Thyroid gland (tissue), 4 donors: ENCODE measurements at places on chromosomes 5 and 9. TPM values are rescaled to one million over a fixed set of nuclear protein-coding genes. Genes with fewer than 3 reads are reported as not detected.

The PCDHB8 gene
- total RNA-seq = 2.6 TPM

- peak; percentile 12 for DNase-seq
Measured at GRCh38 chr5:133287500-133287899, 235.7 kb downstream of the HSPA4 start.

DNA sequence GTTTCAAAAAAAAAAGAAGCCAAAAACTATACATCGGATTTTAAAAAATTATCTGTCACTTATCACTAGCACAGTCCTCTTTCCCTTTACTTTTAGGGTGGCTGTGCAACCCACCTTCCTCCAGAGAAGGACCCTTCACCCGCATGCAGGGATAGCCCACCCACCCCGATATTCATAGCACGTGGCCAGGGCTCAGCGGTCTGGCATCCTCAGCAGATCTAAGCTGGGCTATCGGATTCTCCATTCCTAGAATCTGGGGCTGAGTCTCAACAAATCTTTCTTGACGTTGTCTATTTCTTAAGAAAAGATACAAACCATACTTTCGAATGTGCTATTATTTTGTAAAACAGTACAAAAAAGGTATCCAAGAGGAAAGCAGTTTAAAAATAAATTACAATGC, 70.9 kb downstream of the MYO10 start:
- no peak for DNase-seq

DNA sequence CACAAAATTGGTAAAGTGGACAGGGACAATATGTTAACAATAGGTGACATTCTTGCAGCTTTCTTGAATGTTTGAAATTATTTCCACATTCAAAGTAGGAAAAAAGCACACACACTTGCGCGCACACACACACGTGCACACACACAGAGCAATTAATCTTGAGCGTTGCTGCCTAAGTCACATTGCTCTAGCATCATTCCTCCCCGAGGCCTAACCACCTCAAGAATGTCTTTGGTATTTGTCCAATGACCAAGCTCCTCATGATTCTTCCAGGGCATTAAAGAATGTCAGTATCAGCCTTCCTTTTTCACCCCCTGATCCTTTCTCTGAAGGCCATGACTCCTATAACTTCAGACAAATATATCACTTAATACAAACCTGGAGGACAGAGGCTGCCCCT, 198.1 kb downstream of the NPR3 start:
- DNase-seq = no peak

DNA sequence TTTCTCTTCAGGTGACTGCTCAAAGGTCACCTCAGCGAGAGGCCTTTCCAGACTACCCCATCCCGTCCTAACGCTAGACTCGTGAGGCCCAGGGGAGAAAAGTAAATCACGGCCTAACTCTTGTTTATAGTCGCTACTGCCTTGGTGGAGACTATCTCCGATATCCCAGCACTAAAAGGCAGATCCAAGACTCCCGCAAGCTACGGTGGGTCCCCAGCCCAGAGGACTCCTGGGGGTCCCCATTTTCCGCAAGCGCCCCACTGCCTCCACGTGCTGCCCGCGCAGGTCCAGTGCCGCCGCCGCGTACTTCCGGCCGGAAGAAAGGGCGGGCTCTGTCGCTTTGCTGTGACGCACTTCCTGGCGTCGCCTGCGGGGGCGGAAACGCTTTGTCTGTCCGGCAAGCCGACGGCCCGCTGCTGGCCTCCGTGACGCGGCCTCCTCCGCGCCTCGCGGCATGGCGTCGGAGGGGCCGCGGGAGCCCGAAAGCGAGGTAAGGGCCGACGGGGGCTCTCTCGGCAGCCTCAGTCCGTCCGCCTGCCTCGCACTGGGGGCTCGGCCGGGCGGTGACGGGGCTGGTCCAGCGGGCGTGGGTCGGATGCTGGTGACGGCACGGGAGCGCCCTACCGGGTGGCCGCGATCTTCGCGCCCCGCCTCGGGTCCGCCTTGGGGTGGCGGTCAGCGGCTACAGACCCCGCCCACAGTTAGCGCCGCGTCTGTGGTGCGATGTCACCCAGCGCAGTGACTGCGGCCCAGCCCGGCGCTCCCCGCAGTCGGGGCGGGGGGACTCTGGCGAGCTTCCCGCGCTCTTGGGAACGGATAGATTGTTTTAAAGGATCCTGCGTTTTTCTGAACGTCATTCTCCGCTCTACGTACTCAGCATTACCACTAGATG, at the start of gene SECISBP2:
SECISBP2 (plus strand) TSS at position 378 of the 892 bp plus-strand sequence; CDS start at position 455, 77 bp downstream.
- DNase-seq = peak; percentile 98

DNA sequence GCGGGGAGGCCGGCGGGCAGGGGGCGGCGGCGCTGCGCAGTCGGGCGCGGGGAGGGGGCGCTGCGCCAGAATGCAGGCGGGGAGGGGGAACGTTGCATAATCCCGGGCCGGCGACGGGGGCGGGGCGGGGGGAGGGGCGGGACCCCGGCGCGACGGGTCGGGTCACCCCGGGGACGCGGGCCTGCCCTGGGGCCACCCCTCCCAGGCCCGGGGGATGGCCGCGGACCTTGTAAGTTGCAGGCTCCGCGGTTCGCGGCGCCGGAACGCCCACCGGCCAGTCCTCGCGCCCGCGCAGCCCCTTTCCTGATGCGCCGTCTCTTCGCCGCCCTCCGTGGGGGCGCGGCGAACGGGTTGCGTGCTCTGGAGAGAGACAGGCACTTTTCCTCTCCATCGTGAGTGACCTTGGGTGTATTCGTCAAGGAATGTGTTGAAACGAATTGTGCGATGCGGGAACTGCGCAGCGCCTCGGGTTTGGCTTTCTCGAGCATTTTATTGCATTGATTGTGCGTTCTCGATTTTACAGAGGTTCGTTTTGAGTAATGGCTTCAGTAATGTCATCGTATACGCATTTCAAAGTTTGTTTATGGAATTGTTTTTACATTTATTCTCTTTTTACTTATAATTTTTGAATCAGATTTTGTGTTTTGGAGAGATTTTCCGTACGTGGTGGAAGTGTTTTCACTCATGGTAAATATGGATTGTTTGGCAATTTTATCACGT, 802 bp downstream of the SPIN1 start:
- DNase-seq = peak; percentile 66

- DNase-seq = no peak
Measured at GRCh38 chr9:13234932-13235331, 44.6 kb downstream of the MPDZ start.

GRCh38 chr5:16931334-16932110, 4.6 kb downstream of the MYO10 start:
- DNase-seq = peak; percentile 89

- DNase-seq = no peak
Measured at GRCh38 chr9:114899461-114899860, 30.9 kb downstream of the TNFSF8 start.

GRCh38 chr5:110753600-110753999, 14.8 kb downstream of the SLC25A46 start:
- no peak for DNase-seq

DNA sequence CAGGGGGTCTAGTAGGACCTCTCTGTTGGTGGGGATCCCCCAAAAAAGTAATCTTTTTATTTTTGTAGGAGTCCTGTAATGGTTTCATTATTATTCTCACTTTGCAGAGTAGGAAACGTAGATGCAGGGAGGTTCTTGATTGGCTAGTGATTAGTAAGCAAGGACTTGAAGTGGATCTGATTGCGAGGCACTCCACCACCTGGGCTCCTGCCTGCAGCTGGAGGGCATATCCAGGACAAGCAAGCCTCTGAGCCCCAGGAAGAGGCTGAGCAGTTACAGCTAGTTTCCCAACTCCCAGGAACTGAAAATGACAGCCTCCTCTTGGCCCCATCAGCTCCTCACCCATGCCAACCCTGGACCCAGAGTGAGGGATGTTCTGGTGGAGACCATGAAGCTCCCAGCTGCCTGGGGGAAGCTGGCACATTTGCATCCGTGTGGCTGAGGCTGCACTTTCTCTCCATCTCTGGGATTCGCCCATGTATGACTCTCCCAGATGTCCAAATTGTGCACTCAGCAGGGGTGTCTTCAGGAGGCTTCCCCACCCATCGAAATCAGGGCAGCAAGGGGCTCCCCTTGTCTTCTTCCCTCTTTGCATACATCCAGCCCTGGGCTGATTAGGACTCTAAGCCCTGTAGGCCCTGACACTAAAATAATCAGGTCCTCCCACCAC, 10.2 kb downstream of the KCNIP1 start:
- no peak for DNase-seq

GRCh38 chr5:167934551-167934971, 356.9 kb upstream of the WWC1 start:
- no peak for DNase-seq

DNA sequence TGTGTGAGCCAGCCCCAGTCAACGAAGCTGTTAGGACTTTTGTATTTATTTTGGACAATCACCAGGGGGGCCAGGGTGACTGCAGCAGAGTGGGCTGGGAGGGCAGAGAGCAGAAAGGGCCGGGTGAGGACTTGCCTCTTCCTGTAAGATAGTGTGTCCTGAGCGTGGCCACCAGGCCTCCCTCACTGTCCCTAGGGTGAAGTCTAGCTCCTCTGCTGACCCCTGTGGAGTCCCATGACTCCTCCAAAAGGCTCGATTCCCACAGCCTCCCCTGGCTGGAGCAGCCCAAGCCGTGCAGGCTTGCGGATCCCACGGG, 147.8 kb downstream of the RXRA start:
- no peak for DNase-seq

DNA sequence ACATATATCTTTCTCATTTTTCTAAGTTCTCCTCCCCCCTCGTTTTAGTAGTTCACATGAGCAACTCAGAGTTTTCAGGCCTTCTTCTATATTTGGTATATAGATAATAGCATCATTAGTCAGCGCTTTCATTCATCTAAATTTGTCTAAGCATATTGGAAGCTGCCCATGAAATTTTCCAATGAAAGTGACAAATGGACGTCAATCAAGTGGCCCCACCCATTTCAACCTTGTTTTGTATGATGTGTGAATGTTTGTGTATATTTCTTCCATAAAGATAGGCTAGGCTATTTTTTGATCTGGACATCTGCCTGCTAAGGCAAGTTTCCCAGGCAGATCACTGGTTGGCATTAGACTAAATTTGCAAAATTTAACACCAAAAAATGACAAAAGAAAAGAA, 104.0 kb upstream of the SSBP2 start:
- DNase-seq = no peak

DNA sequence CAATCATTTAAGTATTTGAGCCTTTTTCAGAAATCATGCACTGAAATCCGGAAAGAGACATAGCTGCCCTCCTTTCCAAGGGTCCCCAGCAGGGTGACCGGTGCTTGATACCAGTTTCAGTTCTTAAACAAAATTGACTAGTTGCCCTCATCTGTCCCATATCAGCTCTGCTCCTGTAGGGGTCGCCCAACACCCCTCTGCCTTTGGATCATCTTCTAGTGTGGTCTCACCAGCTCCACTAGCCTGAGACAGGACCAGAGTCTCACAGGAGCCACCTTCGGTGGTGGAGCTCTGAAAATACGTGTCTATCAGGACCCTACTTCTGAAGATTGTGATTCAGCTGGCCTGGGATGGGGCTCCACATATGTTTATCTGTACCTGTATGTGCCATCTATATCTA, 428.2 kb downstream of the ENC1 start:
- DNase-seq = no peak

DNA sequence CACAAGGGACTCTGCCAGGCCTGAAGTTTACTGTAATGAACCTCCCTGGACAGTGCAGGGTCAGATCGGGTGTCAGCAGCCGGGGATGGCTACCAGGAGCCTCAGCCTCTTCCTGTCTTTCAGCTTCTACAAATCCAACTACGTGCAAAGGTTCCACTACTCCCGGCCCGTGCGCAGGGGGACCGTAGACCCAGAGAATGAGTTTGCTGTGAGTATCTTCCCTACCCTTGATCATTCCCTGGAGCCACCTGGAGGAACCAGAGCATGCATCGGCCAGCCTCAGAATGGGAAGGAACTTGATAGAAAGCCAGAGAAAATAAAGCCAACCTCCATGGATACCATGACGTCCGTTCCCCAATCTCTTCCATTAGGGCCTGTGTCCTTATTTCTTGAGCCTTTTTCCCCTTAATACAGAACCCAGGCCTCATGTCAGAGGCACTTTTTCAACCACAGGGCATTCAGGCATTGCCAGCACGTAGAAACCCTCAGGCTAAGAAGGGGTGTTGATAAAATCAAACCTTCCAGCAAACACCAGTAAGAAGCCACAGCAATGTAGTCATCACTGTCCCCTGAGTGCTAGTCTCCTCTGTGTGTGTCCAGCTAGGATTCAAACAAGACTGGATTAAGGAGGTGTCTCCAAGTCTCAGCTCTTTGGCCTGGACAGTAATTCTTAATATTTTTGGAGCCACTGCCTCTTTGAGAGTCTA, 49.0 kb upstream of the FOXI1 start:
- DNase-seq = no peak

GRCh38 chr9:120841930-120842684, 615 bp downstream of the PSMD5 start:
- peak; percentile 21 for DNase-seq

DNA sequence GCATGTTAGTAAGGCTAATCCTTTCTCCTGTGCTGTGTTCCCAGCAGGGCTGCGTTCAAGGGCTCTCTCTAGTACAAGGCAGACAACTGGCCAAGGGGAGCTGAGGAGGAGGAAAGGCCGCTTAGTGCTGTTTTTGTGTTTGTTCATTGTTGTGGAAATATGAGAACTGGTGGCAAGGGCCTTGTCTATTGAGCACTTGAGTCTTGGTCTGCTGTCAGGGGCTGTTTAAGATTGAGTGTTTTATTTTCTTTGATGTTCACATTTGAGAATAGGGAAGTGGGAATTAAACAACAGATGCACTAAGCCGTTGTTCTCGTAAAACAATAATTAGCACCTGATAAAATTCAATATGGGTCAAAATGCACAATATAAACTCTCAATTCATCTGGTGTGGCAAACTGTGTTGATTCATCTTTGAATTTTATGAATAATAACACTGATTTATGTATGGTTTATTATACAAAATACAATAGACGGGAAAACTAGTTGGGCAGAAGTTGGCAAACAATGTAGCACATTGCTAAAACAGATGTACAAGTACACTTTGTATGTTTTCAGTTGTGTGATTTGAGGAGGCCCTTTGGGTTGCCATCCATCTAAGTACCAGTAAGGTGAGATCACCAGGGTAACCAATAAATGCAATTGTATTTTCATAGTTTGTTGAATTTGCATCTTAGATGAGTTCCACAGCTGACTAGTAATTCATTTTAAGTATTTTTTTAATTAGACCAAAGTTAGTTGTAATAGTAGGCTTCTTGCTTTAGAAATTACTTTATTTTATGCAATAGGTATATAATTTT, 97.6 kb upstream of the GRHPR start:
- no peak for DNase-seq

DNA sequence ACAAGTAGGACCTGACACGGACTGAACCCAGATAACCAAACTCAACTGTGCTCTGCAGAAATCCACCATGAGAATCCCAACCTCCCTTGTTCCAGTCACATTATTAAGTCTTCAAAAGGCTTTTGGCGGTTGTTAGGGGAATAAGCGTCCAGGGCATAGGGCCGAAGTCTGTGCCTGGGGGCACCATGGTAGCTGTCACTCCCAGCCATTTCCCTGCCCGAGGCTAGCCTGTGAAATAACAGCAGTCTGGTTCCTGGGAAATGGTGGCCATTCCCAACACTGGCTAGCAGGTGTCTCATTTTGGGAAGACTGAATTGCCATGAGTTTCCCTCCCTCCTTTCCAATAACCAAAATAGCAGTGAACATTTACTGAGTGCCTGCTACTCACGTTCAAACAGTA, 122.2 kb downstream of the CRB2 start:
- DNase-seq = no peak
